Activated CD4-positive, alpha-beta T cell treated with anti-CD3 and anti-CD28 coated beads for 48 hours (primary cell): ENCODE measurements at places on chromosomes 12 and 14.

DNA sequence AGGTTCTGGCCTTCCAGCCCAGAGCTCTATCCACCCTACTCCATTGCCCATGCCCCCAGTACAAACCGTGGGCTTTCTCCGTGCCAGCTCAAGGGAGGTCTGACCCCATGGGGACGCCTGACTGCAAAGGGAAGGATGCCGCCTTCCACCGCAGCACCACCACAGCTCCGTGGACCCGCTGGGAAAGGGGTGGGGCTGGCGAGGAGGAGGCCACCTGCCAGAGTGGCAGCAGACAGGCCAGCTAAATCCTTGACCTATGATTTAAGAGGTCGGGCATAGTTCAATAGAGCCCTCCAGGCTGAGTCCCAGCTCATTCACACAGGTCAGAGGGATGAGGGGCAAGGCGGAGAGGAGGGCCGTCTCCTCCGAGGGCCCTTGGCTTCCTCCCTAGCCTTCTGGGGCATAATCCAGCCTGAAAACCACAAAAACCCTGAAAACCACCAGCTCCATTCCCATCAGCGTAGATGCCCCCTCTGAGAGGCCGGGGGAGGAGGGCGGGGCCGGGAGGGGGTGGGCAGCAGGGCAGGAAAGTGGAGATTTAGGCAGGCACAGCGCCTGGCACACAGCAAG, 14.9 kb upstream of the FIGNL2 start:
- DNase-seq, result no peak

DNA sequence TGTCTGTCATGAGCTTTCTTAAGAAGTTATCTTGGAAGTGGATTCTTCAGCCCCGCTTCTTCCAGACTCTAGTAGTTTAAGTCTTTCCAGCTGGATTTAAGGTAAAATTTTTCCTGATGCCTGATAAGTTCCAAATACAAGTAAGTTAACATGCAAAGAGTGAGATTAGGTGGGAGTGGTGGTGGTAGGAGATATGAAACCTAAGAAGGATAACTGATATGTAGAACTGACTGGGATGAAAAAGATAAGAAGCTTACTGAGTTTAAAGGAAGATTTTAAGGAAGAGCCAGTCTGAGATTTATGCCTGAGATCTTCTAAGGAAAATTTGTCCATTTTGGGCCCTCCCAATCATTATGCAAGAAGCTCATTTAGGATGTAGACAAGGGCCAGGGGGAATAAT, 250.9 kb upstream of the SYT10 start:
- no peak for DNase-seq

GRCh38 chr12:14435627-14436026, 70.1 kb downstream of the ATF7IP start:
- DNase-seq, result no peak

GRCh38 chr12:73951956-73952703, 585.5 kb upstream of the ATXN7L3B start:
- DNase-seq, result no peak

GRCh38 chr14:96633096-96633495, 130.9 kb downstream of the PAPOLA start:
- DNase-seq, result no peak
